ENCODE measurements at places on chromosomes 6 and 20.

GRCh38 chr6:118740372-118740771 is 89.0 kb upstream of the CEP85L start:
- DNase-seq, result no peak

- DNase-seq, result no peak
These were observed 1.1 kb upstream of the TULP4 start for GRCh38 chr6:158311193-158311592.

GRCh38 chr6:72218125-72218524 is 331.8 kb downstream of the RIMS1 start:
- DNase-seq, result peak; percentile 33

DNA sequence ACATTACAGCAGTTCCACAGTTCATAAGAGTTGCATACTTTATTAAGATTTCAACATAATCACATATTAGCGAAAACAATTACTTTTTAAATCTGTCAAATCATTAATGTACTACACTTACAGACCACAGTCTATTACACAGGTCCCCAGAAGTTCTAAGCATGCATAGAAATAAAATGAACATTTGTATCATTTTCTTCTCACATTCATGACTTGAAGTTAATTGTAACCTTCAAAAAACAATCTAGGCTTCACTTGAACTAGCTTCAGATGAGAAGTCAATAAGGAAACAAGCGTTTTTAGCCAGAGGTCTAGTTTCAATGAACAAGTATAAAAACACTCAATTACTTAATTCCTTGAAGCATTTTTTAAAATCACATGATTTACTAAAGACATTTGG is 238.3 kb downstream of the HACE1 start:
- DNase-seq, result no peak

DNA sequence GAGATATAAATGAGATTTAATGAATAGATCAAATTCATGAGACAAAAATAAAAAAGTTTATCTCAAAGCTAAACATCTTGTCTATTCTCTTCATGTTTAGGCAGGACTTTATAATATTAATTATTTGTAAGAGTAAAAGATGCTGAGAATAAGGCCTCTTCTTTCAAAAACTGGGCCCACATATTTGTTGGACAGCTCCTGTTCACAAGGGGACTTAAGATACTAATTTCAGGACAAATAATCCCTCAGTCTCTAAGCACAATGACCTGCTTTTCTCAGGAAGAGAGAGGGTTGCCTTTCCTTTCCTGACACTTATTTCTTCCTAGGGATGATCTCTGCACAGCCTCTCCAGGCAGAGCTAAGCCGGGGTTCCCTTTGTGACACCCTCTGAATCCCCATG is 43.3 kb downstream of the NOX3 start:
- no peak for DNase-seq

DNA sequence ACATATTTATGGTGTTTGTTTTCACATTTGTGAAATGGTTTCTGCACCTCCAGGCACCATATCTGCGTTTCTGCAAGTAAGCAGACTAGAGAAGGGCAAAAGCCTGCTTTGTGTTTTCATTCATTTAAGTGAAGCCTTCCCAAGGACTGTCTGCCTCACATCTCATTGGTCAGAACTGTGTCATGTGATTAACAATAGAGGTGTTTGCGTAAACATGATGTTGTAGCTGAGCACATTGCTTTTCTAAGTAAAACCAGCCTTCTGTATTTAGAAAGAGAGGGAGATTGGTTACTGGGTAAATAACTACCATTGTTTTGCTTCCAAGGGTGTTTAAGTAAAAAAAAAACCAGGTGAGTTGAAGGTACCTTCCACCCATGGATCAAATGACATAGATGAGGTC is 39.7 kb downstream of the SH3BGRL2 start:
- no peak for DNase-seq

DNA sequence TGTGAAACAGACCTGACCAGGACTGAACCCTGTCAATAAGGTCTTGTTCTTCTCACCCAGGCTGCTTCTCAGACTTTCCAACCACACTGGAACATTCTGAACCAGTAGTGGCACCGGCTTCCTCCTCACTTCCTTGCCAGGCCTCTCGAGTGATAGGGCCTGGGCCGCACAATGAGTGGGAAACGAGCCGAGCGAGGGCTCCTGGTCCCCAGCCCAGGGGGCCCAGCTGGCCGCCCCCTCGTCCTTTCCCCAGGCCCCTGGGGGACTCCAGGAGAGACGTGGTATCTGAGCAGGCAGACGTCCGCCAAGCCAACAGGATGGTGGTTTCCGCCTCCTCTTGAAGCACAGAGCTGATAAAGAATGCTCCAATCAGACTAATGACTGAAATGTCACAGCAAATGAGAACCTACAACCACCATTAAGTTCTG is 117.9 kb downstream of the GMDS start:
- DNase-seq, result no peak

- DNase-seq, result no peak
These were observed 19.5 kb downstream of the NDUFAF4 start for GRCh38 chr6:96878143-96878542.

DNA sequence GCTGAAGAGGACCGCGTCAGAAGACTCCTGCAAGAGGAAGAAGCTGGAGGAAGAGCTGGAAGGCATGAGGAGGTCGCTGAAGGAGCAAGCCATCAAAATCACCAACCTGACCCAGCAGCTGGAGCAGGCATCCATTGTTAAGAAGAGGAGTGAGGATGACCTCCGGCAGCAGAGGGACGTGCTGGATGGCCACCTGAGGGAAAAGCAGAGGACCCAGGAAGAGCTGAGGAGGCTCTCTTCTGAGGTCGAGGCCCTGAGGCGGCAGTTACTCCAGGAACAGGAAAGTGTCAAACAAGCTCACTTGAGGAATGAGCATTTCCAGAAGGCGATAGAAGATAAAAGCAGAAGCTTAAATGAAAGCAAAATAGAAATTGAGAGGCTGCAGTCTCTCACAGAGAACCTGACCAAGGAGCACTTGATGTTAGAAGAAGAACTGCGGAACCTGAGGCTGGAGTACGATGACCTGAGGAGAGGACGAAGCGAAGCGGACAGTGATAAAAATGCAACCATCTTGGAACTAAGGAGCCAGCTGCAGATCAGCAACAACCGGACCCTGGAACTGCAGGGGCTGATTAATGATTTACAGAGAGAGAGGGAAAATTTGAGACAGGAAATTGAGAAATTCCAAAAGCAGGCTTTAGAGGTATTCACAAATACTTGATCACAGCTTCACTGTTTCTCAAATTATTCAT is 8.9 kb upstream of the SNRNP48 start:
- no peak for DNase-seq

DNA sequence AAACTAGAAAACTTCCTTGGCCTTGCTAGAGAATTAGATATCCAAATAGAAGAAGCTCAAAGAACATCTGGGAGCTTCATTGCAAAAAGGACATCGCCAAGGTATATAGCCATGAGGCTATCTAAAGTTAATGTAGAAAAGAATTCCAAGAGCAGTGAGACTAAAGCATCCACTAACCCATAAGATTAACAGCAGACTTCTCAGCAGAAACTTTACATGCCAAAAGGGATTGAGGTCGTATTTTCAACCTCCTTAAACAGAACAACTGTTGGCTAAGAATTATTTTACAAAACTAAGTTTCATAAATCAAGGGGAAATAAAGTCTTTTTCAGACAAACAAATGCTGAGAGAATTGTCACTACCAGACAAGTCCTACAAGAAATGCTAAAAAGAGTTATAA is 149.1 kb upstream of the COL21A1 start:
- DNase-seq, result no peak

DNA sequence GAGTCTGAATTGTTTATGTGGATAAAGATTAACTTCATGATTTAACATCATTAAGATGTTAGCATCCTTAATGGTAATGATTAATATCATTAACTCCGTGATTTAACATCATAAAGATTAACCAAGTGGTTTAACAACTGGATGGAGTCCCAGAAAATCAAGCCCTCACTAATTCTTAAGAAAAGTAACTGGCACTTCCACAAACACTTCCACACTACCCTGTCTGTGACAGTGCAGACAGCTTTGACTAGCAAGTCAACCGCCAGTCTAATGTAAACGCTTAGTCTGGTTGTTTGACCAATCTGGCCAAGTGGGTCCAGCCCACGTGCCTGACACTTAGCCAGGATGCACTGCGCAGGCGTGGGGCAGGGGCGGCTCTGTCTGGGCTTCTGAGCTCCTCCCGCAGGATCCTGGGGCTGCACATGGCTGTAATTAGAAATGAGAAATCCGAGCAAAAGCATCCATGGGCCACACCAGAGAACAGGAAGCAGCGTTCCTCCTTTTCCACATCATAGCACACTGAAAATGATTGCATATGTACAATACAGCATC is 424.2 kb downstream of the FOXA2 start:
- DNase-seq, result no peak

DNA sequence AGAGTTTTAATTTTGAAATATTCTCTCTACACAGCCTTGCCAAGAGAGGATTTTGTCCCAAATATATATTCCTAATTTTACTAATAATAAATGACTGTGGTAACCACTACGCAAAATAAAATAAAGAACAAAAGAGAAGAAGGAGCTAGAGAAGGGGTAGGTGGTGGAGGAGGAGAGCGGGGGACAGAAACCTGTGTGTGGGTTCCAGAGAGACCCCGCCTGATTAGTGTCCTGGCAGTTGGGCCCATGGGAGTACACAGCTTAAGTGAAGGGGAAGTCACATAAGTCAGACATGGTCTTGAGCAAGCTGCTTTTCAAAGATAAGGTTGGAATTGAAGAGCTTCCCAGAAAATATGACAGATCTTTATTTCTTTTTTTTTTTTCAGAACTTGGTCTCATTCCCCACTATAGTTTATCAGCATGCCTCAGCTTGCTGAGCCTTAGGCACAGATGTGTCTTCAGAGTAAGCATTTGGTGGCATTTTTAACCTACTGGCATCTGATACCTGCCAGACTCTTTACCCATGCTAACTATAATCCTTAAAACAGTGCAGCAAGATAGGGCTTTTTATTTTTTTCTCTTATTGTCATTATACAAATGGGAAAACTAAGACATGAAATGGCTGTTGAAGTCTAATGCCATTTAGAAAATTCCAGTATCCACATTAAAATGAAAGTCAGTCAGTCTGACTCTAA is 9.6 kb upstream of the RHAG start:
- DNase-seq, result no peak

GRCh38 chr20:59217794-59218280 is 54.2 kb downstream of the ZNF831 start:
- no peak for DNase-seq

DNA sequence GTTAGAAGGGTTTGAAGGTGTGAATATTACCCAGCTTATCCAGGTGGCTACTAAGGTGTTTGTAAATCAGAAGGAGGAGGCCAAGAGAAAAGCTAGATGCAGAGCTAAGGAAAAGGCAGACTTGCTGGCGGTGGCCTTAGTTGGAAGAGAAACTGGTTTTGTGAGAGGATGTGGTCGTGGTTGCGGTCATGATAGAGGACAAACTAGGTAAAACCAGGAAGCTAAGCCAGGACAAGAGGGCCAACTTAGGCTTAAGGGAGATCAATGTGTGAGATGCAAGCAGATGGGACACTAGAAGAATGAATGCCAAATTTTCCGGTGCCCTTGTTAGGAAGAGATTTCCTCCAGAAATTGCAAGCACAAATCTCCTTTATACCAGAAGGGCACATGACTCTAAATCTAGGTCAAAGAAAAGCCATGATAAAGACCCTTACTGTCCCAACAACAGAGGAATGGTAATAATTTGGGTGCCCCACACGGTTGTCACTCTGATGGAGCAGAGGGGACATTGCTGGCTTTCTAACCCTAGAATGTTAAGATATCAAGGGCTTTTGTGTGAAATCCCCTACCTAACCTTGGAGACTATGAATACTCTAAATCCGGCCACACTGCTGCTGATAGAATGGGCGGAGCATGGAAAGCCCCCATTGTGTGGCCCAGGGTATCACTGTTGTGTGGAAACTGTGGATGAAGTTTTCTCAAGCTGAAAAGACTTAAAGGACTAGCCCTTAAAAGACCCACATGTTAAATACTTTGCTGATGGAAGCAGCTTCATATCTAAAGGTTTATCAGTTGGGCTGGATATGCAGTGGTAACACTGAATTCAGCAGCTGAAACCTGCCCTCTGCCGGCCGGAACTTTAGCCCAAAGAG is 7.8 kb downstream of the IL22RA2 start:
- DNase-seq, result no peak

GRCh38 chr6:72976484-72976883 is 248.8 kb downstream of the KHDC1L start:
- DNase-seq, result no peak

GRCh38 chr6:166830891-166831363 is 125.4 kb downstream of the RNASET2 start:
- no peak for DNase-seq

GRCh38 chr6:109718991-109719390 is 27.9 kb downstream of the FIG4 start:
- no peak for DNase-seq

DNA sequence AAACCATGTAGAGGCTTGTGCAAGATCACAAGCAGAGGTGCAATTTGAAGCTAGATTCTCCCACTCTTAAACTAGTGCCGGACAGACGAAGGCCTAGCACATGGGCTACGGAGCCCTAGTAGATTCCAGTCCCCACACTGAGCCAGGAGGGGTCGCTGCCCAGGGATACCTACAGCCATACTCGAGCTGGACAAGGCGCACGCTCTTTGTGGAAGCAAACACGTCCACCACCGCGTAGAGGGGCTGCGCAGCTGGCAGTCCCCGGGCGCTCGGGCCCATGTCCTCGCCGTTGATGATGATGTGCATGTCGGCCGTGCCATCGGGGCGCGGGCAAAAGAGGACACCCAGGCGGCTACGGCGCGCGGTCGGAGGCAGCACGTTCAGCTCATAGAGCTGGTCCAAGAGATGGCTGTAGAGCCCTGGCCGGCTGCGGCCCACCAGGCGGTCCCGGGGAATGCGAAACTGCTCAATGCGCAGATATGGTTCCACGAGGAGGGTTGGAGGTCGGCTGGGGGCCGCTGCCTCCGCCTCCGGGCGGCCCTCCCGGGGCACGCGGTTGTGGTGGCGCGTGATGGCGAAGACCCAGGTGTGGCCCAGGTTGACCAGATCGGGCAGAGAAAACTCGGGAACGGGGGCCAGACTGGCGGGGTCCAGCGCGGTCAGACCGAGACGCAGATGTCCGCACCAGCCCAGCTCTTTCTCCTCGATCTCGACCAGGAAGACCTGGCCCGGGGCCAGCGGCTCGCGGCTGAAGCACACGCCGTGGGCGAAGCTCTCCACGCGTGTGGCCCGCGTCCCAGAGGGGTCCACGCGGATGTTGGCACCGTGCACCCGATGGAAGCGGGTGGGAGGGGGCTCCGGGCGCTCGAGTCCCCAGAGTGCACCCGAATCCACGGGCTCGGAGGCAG is 677 bp downstream of the NEURL2 start:
- peak; percentile 83 for DNase-seq

- no peak for DNase-seq
These were observed 14.1 kb upstream of the SIRPB2 start for GRCh38 chr20:1505361-1505760.
